NCI-H1694 (cell line): ENCODE measurements at places on chromosomes 16 and 17.

- no peak for DNase-seq
Observed at GRCh38 chr17:46822388-46822921, 4.0 kb upstream of the WNT3 start.

DNA sequence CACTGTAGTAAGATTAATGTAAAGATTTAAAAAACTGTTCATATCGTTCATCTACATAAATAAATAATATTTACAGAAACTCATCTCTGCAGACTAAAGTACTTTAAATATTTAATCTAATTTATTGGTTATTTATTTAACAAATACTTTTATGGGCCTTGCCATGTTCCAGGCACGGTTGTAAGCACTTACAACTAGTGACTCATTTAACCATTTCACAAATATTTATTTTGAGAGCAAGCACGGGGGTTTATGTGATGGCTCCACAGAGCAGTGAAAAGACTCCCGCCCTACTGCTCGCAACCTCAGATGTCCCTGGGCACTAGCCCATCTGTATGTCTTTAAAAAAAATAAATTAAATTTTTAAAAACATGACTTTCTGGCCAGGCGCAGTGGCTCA, 575.9 kb downstream of the WWOX start:
- DNase-seq, result no peak

GRCh38 chr17:29617125-29617480, 5.6 kb downstream of the CORO6 start:
- peak; percentile 94 for DNase-seq

DNA sequence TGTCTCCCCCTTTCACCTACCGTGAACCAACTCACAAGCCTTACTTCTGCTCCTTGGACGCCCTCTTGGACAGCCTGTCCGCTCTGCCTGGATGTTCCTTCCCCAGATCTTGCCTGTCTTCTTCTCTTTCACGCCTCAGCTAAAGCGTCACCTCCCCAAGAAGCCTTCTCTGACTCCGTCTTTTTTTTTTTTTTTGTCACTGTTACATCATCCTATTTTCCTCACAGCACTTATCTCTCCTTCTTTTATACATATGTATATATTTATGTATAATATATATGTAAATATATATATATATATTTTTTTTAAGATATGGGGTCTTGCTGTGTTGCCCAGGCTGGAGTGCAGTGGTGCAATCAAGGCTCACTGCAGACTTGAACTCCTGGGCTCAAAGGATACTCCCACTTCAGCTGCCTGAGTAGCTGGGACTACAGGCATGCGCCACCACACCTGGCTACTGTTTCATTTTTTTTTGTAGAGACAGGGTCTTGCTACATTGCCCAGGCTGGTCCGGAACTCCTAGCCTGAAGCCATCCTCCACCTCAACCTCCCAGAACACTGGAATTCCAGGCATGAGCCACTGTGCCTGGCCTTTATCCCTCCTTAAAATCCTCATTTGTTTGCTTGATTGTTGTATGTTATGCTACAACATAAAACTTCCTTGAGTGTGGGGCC, 16.5 kb upstream of the AKTIP start:
- no peak for DNase-seq

- DNase-seq, result no peak
Observed at GRCh38 chr17:70120425-70120824, 45.4 kb downstream of the KCNJ16 start.

DNA sequence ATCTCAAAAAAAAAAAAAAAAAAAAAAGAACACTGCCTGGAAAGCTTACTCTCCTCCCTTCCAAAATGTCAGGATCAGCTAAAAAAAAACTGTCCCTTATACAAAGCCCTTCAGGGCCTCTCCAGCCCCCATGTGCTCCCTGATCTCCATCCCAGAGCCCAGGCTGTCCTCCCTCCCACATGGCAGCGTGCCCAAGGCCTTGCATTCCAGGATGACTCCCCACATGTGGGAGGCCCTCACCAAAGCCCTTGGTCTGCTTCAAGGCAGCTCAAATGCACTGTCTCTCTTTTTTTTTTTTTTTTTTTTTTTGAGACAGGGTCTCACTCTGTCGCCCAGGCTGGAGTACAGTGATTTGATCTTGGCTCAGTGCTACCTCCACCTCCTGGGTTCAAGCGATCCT, 2.3 kb downstream of the FDXR start:
- no peak for DNase-seq

- no peak for DNase-seq
Observed at GRCh38 chr17:82710499-82711232, 5.8 kb upstream of the FN3KRP start.

DNA sequence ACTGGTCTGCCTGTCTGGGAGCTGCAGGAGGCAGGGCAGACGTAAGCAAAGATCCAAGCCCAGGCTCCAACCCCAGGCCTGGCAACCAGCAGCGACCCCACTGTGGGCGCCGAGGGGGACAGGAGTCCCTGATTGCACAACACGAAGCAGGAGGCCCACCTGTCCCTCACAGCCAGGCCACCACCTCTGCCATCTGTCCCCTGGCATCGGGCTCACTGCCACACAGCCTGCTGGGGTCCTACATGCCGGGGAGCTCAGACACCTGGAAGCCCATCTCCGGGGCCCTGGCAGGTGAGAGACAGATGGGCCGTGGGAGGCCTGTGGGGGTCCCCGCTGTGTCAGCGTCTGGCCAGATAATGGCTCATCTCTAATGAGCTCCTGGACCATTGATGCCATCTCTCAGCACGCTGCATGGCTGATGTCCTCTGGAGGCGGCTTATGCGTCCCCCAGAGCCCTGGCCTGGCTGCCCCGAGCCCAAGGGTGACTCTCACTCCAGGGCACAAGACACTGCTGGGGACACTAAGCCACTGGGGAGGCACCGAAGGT, 11.3 kb upstream of the RASD1 start:
- peak; percentile 69 for DNase-seq

GRCh38 chr16:86965840-86966550, 351.2 kb downstream of the C16orf95 start:
- no peak for DNase-seq

- no peak for DNase-seq
Observed at GRCh38 chr17:58532555-58532951, 18.1 kb upstream of the MTMR4 start.

DNA sequence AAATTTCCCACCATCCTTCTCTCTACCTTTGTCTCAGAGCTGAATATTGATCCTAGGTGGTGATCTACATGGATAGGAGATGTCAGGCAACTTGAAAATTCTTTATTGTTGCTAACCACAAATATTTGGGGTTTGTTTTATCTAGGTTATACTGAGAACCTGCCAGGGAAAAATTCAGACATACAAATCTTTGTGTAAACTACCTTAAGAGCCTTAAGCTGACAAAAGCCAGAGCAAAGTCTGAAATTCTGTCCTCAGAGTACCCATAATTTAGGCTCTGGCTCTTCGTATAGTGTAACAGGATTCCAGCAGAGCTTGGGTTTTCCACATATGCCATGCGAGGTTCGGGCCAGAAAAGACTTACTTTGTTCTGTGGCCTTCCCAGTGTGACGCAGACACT, 406.7 kb upstream of the MAF start:
- no peak for DNase-seq

DNA sequence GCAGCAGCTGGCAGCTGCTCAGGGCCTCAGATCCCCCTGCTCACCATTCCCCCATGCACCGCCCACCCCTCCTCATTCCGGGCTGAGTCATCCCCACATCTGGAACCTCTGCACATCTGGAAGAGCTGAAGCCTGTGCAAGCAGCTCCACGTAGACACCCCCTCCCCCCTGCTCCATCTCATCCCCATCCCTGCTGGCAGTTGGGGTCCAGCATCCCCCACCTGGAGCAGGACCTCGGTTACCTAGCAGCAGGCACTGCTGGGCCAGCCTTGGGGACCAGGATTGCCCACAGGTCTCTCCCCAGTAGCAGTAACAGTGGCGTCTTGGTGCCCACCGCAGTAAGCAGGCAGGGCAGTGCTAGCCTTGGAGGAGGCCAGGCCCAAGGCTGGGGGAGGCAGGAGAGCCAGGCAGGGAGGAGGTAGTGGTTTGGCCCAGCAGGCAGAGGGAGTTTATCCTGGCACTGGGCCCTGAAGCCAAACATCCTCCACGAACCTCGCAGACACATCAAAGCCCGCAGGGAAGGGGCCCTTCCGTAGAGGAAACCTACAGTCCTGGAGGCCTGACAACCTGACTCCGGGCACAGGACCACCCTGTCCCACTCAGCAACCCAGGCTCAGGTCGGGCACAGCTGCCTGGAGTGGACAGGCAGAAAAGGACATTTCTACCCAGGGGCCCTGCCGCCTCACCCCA, 7.7 kb upstream of the TMEM92 start:
- peak; percentile 37 for DNase-seq
